Astrocyte of the hippocampus (primary cell): ENCODE measurements at places on chromosomes 7 and 10.

DNA sequence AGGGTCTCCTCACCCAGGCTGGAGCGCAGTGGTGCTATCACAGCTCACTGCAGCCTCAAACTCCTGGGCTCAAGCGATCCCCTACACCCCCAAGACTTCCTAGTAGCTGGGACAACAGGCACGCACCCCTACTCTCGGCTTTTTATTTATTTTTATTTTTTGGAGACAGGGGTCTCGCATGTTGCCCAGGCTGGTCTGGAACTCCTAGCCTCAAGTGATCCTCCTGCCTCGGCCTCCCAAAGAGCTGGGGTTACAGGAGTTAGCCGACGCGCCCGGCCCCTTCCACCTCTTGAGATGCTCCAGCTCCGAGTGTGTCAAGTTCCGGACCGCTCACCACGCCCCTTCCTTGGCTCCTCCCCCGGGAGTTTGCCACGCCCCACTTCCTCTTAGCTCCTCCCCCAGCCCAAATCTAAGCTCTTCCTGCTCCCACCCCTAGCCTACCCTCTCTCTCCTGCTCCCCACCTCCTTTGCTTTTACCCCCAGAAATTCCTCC, 6.3 kb downstream of the NAT16 start:
- DNase-seq, result peak; percentile 50

DNA sequence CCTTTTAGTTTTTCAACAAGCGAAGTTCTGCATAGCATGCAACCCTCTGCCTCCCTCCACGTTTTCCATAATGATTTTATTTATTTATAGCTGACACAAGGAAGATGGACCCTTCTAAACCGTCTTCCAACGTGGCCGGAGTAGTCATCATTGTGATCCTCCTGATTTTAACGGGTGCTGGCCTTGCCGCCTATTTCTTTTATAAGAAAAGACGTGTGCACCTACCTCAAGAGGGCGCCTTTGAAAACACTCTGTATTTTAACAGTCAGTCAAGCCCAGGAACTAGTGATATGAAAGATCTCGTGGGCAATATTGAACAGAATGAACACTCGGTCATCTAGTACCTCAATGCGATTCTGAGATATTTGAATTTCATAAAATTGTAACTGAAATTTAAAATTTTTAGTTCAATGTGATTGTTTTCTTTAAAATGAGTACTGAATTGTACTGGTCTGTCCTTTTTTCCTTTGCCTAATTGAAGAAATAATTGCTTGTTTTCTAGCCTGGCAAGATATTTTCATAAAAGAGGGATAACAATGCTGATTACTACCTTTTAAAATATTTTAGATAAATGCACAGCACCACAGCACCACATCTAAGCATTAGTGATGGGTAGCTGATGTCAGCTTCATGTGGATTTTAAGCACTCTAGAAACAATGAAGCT, 41.5 kb upstream of the SLC39A12 start:
- DNase-seq, result peak; percentile 57

DNA sequence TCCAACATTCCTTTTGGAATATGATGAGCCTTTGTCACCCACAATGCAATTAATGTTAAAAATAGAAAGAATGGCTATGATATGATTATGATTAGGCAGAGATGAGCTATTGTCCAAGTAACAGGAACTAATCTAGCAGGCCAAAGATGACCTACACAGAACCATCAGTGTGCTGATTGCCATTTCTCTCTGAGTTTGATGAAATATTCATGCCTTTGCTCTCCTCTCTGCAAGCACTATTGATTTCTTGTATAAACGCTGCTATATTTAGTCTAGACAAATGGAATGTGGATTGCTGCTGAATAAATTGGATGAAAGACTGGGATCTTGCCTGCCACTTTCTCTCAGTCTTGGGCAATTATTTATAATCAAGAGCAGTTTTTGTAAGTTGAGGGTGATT, 85.4 kb downstream of the HDAC9 start:
- DNase-seq, result peak; percentile 47

GRCh38 chr7:94403546-94403945, 8.9 kb downstream of the COL1A2 start:
- DNase-seq, result no peak

GRCh38 chr7:122430710-122431109, 126.2 kb upstream of the FEZF1 start:
- peak; percentile 21 for DNase-seq

DNA sequence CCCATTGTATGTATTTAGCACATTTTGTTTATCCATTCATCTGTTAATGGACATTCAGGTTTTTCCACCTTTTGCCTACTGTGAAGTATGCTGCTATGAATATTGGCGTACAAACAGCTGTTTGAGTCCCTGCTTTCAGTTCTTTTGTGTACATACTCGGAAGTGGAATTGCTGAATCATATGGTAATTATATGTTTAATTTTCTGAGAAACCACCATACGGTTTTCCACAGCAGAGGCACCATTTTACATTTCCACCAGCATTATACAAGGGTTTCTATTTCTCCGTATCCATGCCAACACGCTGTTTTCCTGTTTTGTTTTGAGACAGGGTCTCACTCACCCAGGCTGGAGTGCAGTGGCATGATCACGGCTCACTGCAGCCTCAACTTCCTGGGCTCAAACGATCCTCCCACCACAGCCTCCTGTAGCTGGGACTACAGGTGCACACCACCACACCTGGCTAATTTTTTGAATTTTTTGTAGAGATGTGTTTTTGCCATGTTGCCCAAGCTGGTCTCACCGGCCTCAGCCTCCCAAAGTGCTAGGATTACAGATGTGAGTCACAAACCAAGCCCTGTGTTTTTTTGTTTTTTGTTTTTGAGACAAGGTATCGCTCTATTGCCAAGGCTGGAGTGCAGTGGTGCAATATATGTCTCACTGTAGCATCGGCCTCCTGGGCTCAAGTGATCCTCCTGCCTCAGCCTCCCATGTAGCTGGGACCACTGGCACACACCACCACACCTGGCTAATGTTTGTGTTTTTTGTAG, 22.1 kb upstream of the FBXW4 start:
- DNase-seq, result no peak

GRCh38 chr10:98694014-98694413, 247.3 kb upstream of the HPS1 start:
- no peak for DNase-seq

- no peak for DNase-seq
Measured at GRCh38 chr10:88858491-88858890, 6.8 kb upstream of the ANKRD22 start.

DNA sequence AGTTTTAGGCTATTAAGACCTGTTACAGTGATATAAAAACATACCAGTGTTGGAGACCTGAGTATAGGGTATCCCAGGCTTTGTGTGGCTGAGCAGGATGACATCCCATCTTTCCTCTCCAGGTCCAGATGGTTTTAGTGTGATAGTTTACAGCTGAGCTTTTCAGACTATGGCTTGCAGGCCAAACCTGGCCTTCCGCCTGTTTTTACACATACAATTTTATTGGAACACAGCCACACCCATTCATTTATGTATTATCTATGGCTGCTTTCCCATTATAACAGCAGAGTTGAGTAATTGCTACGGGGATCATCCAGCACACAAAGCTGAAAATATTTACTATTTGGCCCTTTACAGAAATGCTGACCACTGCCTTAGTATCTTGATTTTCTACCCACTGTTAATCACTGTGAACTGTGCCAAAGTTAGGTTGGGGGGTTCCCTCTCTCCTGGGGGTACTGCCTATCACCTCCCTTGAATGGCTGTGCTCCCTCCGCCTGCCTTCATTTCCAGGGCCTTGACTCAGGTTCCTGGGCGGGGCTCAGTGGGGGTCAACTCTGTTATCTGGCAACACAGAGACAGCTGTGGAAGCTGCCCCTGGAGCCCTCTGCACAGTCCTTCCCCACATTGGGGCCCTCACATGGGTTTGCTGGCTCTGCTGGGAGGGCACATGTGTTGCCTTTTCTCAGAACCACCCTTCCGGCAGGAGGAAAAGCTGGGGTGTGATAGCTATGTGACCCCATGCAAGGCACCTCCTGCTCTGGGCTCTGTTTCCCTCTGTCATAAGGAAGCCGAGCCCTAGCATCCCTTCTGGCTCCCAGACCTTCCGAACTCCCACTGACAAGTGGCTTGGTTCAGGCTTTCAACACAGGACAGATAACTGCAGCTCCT, 40.3 kb upstream of the SH2D4B start:
- DNase-seq, result peak; percentile 42

DNA sequence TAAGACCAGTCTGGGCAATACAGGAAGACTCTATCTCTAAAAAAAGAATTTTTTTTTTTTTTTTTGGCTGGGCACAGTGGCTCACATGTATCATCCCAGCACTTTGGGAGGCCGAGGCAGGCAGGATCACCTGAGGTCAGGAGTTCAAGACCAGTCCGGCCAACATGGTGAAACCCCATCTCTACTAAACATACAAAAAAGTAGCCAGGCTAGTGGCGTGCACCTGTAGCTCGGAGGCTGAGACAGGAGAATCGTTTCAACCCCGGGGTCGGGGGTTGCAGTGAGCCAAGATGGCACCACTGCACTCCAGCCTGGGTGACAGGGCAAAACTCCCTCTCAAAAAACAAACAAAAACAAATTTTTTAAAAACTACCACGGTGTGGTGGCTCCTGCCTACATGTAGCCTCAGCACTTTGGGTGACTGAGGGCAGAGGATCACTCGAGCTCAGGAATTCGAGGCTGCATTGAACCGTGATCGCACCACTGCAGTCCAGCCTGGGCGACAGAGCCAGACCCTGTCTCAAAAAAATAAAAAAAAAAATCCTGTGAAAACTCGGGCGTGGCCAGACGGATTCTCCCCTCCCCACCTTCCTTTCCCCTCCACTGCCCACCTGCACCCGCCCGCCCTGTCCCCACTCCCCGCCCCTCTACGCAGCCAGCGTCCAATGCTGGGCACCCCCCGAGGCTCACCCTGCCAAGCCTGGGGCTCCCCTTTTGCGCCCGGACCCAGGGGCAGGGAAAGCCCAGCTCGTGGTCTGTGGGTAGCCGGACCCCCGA, 745 bp upstream of the ORAI2 start:
- peak; percentile 39 for DNase-seq

- no peak for DNase-seq
Measured at GRCh38 chr10:2929480-2930258, 137.7 kb upstream of the PFKP start.

DNA sequence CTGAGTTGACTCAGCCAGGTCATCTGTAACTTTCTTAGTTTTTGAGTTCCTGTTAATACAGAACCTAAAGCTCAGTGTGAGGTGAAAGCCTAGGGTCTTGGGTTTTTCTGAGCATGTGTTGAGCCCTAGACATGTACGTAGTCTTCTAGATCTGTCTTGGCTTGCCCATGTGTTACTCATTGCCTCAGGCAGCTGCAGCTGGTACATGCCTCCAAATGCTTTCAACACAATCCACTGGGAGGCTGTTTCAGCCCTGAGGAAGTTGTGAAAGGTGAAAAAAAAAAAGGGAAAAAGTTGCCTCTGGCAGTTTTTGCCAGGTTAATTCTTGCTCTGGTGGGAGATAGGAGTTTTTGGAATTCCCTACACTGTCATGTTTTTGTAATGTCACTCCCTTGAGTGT, 134.6 kb downstream of the RNF216 start:
- peak; percentile 65 for DNase-seq

DNA sequence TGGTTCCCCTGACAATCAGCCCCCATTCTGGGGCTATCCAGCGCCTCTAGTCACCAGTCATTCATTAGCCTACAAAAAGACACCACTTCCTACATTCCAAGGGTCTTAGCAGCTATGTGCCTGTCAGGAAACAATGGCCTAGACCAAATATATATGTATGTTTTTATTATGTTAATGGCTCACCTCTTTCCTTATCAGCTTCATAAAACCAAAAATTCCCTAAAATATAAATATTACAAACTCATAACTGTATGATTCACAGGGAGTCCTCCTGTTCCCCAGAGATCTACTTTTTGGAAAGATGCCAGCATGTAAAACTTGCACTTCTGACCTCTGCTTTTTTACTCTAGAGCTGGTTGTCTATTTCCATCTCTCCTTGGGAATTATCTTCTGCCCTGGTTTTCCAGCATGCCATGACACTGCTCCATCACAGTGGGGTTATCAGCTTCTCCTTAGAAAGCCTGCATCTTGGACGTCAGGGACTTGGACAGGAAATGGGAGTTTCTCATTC, 79.2 kb downstream of the ABCA13 start:
- DNase-seq, result no peak

DNA sequence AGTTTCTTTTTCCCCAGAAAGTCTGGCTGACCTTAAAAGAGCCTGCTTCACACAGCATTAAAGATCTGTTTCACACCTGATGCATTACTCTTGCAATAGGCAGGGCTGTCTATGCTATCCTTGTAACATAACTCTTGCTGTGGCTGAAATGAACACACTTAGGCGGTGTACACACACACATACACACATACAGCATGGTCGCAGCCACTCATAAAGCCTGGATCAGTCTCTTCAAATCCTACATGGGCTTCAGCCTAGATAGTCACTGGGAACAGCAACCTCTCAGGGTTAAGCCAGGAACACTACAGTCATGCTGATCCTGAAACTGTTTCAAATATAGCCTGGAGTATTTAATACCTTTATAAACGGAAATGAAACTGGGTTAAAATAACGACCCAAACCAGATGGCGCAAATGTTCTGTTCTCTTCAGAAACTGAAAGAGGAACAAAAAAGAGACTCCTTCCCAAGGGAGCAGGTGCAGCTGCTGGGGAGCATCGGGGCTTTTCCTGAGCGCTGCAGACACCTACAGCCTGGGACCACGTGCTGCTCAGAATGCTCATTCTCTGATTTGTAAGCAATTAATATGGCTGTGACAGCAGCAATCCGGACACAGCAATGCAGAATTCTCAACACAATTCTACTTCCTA, 61.0 kb upstream of the SFMBT2 start:
- no peak for DNase-seq

GRCh38 chr10:26879744-26880143, 19.0 kb upstream of the ABI1 start:
- DNase-seq, result no peak

DNA sequence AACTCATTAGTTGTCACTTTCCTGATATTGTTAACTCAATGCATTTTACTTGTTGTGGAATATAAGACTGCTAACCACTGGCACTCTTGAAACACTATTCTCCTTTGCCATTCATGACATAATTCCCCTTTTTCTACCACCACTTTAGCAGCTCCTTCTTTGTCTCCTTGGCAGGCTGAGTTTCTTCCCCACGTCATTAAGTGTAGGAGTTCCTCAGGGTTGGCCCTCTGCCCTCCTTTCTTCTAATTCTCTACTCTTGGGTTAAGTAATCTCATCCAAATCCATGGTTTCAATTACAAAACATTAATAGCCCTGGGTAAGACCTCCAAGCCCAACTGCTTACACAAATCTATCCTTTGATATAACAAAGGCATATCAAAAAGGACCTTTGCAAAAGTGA, 175.1 kb downstream of the HGF start:
- peak; percentile 15 for DNase-seq
